ENCODE measurements at places on chromosomes 6 and 20. TPM values are rescaled to one million over a fixed set of nuclear protein-coding genes. Genes with fewer than 3 reads are reported as not detected.

Gene MICB
- 15.3 TPM for total RNA-seq

DNA sequence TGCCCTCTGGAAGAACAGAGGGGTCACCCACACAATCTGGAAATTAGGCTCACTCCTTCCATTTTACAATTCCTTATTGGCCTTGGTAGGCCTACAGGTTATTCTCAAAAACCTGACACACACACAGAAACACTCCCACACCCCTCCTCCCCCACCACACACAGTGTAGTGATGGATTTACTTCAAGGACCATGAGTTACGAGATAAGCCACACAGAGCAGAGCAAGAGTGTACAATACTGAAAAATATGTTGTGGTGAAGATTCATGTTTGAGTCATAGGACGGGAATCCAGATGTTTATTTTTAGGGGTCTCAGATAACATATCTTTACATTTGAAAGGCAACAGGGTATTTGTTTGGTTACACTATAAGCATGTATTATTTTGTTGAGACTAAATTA, 291.9 kb downstream of the PLCB1 start:
- no peak for DNase-seq

DNA sequence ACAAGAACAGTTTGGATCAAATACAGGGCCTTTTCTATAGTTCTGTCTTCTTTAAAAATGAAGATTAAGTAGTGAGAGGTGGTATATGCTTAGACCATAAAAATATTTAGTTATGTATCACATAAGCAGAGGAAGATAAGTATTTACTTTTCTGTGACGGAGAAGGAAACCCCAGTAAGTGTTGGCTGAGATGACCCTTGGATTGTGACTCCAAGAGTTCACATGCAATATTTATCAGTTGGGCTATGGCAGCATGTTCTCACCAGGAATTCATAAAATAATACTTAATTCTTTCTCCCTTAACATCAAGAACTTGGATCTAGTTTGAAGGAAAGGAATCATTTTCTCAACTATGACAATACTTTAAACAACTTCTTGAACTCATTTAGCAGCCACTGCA, 98.4 kb upstream of the TBX18 start:
- no peak for DNase-seq

- no peak for DNase-seq
Observed at GRCh38 chr6:1514078-1514477, 95.6 kb upstream of the FOXC1 start.

DNA sequence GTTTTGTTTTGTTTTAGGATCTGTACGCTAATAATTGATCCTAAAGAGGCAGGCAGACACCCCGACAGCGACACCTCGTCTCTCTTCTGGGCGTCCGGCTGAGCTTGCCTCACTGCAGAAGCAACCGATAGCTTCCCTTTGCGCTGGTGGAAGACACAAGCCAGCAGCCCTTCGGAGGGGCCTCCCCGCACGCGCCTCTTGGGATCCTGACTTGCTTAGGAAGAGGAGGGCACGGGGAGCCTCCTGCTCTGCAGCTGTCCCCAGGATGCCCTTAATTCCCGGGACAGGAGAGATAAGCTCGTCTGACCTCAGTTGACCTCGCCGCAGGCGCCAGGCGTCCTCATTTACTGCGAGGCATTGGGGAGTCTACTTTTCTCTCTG, 94.0 kb downstream of the CD83 start:
- DNase-seq: peak; percentile 32

GRCh38 chr20:53891306-53891894, 179.0 kb downstream of the BCAS1 start:
- DNase-seq: no peak

DNA sequence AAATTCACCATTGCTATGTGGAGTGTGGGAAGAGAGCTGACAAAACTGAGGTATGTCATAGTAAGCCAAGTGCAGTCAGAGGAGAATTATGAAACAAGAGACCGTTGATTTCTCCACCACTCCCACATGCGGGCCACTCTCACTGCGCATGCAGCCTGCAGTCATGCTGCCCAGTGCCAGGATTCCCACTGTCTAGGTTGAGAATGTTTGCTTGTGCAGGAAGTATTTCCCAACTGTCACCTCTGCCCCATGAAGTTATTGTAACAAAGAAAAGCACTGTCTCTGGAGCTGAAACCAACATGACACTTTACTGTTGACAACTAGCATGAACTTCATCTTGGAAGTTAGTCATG, 18.7 kb upstream of the SFT2D1 start:
- DNase-seq: no peak

DNA sequence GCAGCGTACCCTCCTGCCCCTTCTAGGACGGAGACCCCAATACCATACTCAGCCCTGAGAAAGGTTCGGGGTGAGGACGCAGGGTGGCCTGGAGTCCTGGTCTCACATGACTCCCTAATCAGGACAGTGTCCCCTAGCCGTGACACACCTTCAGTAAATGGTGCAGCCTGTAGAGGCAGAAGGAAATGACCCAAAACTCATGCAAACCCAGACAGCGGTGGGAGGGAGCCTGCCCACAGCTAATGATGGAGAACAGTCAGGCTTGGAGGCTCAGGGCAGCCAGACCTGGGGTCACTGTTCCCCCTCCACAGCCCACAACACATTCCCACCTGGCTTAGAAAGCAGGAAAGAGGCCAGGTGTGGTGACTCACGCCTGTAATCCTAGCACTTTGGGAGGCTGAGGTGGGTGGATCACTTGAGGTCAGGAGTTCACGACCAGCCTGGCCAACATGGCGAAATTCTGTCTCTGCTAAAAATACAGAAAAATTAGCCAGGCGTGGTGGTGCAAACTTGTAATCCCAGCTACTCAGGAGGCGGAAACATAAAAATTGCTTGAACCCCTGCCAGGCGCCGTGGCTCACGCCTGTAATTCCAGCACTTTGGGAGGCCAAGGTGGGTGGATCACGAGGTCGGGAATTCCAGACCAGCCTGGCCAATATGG, 8.8 kb upstream of the HMGA1 start:
- DNase-seq: no peak

GRCh38 chr6:44011350-44011920, 115.8 kb downstream of the MRPL14 start:
- no peak for DNase-seq

DNA sequence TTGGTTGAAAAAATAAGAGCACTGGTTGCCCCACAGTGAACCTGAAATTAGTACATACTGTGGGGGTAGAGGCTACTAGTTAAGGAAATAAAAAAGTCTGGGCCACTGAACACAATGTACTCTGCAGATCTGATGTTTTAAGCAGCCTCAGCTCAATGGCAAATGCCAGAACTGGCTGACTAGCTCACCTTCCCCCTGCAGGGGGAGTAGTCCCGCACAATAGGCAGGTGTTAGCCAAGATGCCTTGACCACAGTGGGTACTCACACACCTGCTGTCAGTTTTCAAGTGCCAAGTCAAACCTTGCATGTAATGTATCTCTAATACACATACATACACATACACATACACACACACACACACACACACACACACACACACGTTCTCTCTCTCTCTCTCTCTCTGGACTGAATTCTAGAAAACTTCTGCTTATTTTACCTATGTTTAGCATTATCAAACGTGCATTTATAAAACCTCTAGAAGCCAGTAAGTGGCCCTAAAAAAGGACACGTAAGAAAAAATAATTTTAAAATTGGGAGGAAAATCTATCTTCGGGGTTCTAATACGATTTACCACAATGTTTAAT, 36.1 kb downstream of the GMDS start:
- no peak for DNase-seq

DNA sequence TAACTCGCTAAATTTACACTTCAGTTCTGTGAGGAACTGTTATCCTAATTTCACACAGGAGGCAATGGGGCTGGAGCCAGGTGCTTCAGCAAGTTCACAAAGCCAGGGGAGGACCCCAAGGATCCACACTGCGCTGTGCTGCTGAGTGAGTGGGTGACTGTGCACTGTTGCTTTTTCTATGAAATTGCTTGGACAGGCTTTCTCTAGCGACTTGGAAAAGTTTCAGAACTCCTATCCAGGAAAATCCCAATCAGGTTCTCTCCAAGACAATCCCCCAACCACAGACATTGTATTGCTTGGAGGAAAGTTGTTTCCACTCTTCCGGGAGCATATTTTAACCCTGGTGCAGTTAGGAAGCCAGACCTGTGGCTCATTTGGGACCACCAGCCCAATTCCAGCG, 175.9 kb upstream of the CST7 start:
- DNase-seq: no peak

DNA sequence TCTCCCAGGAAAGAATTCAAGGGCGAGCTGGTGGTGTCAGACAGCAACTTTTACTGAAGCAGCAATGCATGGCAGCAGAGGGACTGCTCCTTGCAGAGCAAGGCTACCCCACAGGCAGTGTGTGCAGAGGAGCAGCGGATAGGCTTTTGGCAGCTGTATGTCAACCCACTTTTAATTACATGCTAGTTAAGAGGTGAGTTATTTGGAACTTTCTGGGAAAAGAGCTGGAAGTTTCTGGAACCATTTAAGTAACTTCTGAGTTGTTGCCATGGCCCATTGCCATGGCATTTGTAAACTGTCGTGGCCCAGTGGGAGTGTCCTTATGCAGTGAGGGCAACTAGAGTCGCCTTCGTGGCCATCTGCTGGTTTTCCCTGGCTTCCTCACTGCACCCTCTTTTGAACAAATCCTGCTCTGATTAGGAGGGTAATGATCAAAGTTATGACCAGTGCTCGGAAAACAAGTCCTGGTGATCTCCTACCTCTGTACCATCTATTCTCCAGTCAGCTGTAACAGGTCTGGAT, 34.0 kb downstream of the BPIFB4 start:
- no peak for DNase-seq

GRCh38 chr6:29938746-29939508, 3.4 kb upstream of the HLA-A start:
- DNase-seq: no peak

Data from CD8-positive, alpha-beta T cell (primary cell).